Heart right ventricle (tissue), 16 donors: ENCODE measurements at places on chromosomes 3 and 15. TPM values are rescaled to one million over a fixed set of nuclear protein-coding genes. Genes with fewer than 3 reads are reported as not detected.
A peak's percentile ranks its signal among the peaks of the same experiment; 100 is the strongest.

DNA sequence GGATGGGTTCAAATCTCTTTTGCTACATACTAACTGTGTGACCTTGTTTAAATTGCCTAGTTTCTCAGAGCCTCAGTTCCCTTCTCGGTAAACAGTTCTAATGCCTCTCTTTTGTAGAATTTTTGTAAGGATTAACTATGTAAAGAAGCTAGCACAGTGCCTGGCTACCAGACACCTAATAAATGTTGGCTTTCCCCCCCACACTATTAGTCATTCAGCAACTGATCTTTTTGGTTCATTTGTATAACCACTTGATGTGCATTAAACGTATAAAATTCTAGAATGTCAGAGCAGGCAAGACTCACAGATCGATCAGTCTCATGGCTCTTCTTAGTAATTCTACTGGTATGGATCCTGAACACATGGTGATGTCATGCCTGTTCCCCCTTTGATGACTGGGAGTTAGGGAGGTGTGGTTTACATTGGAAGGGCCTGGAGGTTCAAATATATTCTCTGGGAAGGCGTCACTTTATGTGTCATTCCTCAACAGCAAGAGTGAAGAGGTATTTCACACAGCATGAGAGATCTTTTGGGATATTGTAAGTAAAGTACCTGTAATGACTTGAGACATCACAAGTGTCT is 6.5 kb downstream of the TAGLN3 start:
- H3K36me3 ChIP-seq = no peaks in the 10 kb centered on the region
- H3K27ac ChIP-seq = no peak overlapping the region
- H3K27me3 ChIP-seq = peaks cover 4% of the 10 kb centered on the region
- H3K4me3 ChIP-seq = no peak overlapping the region
- peaks cover 6% of the 10 kb centered on the region for H3K4me1 ChIP-seq
- DNase-seq = no peak

GRCh38 chr15:63284335-63284734 is 6.9 kb downstream of the APH1B start:
- H3K4me3 ChIP-seq = no peak overlapping the region
- peaks cover 73% of the 10 kb centered on the region for H3K36me3 ChIP-seq
- no peak for DNase-seq
- H3K4me1 ChIP-seq = peaks cover 6% of the 10 kb centered on the region
- no peaks in the 10 kb centered on the region for H3K27me3 ChIP-seq
- H3K27ac ChIP-seq = no peak overlapping the region

DNA sequence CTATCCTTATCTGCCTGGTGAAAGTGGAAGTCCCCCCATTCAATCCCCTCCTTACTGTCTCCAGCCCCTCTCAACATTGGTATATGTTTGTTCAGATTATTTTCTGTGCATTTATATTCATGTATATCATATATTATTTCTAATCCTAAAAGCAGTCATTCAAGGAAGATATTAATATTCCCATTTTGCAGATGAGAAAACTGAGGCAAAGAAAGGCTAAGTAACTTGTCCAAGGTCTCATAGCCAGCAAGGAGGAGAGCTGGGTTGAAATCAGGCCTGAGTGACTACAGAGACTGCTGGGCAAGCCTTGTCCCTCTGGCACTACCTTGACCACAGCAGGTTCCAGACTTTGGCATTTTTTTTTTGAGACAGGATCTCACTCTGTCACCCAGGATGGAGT is 29.0 kb downstream of the FOXL2NB start:
- H3K4me3 ChIP-seq = no peak overlapping the region
- H3K27me3 ChIP-seq = peaks cover 15% of the 10 kb centered on the region
- H3K27ac ChIP-seq = no peak overlapping the region
- H3K4me1 ChIP-seq = no peaks in the 10 kb centered on the region
- DNase-seq = no peak
- H3K36me3 ChIP-seq = no peaks in the 10 kb centered on the region

DNA sequence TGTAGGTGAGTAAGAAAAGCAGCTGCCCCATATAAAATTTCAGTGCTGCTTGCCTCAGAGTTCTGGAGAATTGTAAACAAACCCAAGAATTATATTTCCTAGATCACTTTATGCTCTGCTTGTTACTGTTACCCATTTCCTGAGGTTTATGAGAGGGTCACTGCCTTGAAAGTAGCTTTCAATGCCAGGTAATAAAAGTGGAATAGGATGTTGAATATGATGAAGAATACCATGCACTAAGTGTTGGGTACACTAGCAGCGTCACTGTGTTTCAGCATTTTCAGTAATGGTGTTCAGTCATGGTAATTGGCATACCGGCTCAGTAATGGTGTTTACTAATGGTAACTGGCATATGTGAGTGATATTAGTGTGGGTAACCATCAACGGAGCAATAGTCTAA is 449.8 kb upstream of the TPRG1 start:
- H3K4me3 ChIP-seq = no peak overlapping the region
- H3K4me1 ChIP-seq = no peaks in the 10 kb centered on the region
- no peak for DNase-seq
- no peaks in the 10 kb centered on the region for H3K27me3 ChIP-seq
- H3K36me3 ChIP-seq = no peaks in the 10 kb centered on the region
- no peak overlapping the region for H3K27ac ChIP-seq

GRCh38 chr15:41499109-41499851 is 5.6 kb downstream of the ITPKA start:
- H3K4me1 ChIP-seq = peaks cover 38% of the 10 kb centered on the region
- H3K36me3 ChIP-seq = no peaks in the 10 kb centered on the region
- DNase-seq = no peak

- no peaks in the 10 kb centered on the region for H3K27me3 ChIP-seq
- H3K4me3 ChIP-seq = peak overlapping the region; percentile 93
- no peak for DNase-seq
- peaks cover 36% of the 10 kb centered on the region for H3K4me1 ChIP-seq
- no peaks in the 10 kb centered on the region for H3K36me3 ChIP-seq
Observed at GRCh38 chr3:169965562-169966427, 812 bp upstream of the SEC62 start.

- peaks cover 34% of the 10 kb centered on the region for H3K4me1 ChIP-seq
- peak overlapping the region; percentile 90 for H3K27ac ChIP-seq
- H3K4me3 ChIP-seq = peak overlapping the region; percentile 82
- DNase-seq = no peak
- no peaks in the 10 kb centered on the region for H3K27me3 ChIP-seq
- H3K36me3 ChIP-seq = no peaks in the 10 kb centered on the region
Observed at GRCh38 chr3:180911876-180912303, 580 bp upstream of the FXR1 start.

DNA sequence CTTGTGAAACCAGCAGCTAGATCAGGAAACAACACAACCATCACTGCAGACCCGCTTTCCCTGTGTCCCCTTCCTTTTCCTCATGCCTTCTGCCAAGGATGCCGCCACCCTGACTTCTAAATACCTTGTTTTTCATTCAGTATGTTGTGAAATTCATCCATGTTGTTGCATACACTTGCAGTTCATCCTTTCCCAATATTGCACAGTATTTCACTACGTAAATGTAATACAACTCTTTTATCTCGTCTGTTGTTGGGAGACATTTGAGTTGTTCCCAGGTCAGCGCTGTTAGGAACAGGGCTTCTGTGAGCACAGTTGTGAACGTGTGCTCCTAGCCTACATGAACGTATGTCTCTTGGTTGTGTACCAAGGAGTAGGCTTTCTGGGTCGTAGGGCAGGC is 24.2 kb downstream of the TLNRD1 start:
- no peaks in the 10 kb centered on the region for H3K36me3 ChIP-seq
- H3K4me3 ChIP-seq = no peak overlapping the region
- DNase-seq = no peak
- peaks cover 25% of the 10 kb centered on the region for H3K4me1 ChIP-seq

DNA sequence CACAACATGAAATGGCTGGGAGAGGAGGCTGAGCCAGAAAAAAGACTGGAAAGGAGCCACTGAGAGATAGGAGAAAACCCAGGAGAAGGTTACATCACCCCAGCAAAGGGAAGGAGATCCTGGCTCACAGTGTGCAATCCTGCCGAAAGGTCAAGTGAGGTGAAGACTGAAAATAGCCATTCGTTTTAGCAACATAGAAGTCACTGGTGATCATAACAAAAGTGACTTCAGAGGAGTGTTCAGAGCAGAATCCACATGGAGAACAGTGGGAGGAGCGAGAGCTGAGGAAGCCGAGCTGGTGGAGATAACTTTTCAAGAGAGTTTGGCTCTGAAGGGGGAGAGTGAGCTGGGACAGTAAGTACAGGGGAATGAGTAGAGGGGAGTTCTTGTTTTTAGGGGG is 5.4 kb upstream of the HEG1 start:
- peak overlapping the region; percentile 34 for H3K4me3 ChIP-seq
- no peaks in the 10 kb centered on the region for H3K36me3 ChIP-seq
- H3K27ac ChIP-seq = peak overlapping the region; percentile 89
- peak; percentile 36 for DNase-seq
- peaks cover 70% of the 10 kb centered on the region for H3K4me1 ChIP-seq
- H3K27me3 ChIP-seq = no peaks in the 10 kb centered on the region

GRCh38 chr3:63617391-63617790 is 35.1 kb upstream of the SNTN start:
- H3K4me1 ChIP-seq = no peaks in the 10 kb centered on the region
- no peak for DNase-seq
- no peak overlapping the region for H3K27ac ChIP-seq
- no peaks in the 10 kb centered on the region for H3K27me3 ChIP-seq
- H3K4me3 ChIP-seq = no peak overlapping the region
- H3K36me3 ChIP-seq = no peaks in the 10 kb centered on the region

GRCh38 chr3:56595975-56596840 is 39.2 kb downstream of the CCDC66 start:
- no peak overlapping the region for H3K4me3 ChIP-seq
- DNase-seq = no peak
- no peaks in the 10 kb centered on the region for H3K27me3 ChIP-seq
- H3K27ac ChIP-seq = no peak overlapping the region
- peaks cover 86% of the 10 kb centered on the region for H3K36me3 ChIP-seq

The RTF1 gene
- total RNA-seq = 38.0 TPM

The ABI3BP gene
- 19.6 TPM for total RNA-seq
